ENCODE measurements at places on chromosomes 11 and 22. TPM values are rescaled to one million over a fixed set of nuclear protein-coding genes. Genes with fewer than 3 reads are reported as not detected.

Gene BIRC3
- total RNA-seq, result 97.7 TPM

Gene MRGPRE
- not detected for total RNA-seq

- no peak for DNase-seq
Observed at GRCh38 chr11:110148775-110149744, 55.9 kb downstream of the ZC3H12C start.

- DNase-seq, result no peak
Observed at GRCh38 chr11:126011265-126011664, 51.4 kb downstream of the CDON start.

Gene RTN4RL2
- not detected for total RNA-seq

DNA sequence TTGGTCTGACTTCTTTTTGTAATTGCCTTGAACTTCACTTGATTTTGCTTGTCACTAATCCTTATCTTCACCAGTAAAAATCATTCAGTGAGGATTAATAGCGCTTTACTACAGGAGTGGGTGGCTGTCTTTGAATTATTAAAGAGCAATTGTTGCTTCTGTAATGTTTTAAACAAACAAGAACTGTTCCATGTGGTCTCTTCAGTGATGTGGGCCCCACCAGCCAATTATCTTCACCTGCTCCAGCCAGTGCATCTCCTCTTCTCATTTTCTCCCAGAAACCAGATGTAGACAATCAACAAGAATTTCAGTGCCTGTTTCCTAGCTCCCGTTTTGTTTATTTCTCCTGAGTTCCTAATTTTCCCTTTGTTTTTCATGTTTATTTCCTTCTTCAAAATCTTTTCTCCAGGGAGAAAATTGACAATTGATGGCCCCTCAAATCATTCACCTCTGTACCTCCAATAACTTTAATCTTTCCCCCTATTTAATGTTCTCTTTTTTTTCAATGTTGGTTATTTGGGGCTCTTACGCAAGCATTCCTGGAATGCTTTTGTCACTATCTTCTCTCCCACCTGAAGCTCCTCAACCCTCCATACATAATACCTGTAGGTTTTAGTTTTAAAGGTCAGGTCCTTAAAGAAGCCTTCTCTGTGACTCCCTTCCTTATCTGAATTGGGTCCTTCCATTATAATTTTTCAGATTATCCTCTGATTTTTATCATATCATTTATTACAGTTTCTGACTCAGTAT, 115.1 kb downstream of the ARFGAP2 start:
- no peak for DNase-seq
